Epithelial cell of prostate (primary cell): ENCODE measurements at places on chromosomes 12 and 14.
A peak's percentile ranks its signal among the peaks of the same experiment; 100 is the strongest.

- no peak for DNase-seq
Observed at GRCh38 chr12:51855586-51856428, 7.3 kb upstream of the FIGNL2 start.

- DNase-seq = no peak
Observed at GRCh38 chr12:131675126-131676080, 35.5 kb upstream of the SFSWAP start.

- peak; percentile 20 for DNase-seq
Observed at GRCh38 chr12:31835276-31835882, 106.6 kb upstream of the AMN1 start.

- no peak for DNase-seq
Observed at GRCh38 chr12:51246254-51246853, 7.7 kb downstream of the DAZAP2 start.

GRCh38 chr12:96462571-96463280, 26.7 kb upstream of the CFAP54 start:
- DNase-seq = no peak

DNA sequence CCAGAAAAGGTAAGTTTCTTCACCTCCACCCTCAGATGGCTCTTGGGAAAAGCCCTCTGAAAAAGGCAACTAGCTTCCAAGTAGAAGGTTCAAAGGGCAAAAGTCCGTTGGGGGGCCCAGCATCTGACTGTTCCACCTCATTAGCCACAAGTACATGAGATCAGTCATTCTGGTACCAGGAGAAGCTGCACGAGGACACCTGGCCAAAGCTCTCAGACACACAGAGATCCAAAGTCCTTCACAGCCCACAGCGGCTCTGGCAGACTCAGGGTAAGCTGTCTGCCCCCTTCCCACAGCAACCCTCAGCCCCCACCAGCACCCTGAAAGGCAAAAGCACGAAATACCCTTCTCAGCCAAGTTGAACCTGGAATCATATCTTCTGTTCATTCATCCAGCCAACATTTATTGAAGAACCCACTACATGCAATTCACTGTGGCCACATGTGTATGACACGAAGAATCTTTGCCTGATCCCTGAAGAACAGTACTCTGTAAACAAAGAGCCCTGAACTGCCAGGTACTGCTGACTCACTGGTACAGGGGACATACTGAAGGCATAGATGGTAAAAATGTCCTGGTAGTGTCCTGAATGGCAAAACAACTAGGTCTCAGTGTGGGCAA, 19.0 kb downstream of the SLC7A7 start:
- no peak for DNase-seq

DNA sequence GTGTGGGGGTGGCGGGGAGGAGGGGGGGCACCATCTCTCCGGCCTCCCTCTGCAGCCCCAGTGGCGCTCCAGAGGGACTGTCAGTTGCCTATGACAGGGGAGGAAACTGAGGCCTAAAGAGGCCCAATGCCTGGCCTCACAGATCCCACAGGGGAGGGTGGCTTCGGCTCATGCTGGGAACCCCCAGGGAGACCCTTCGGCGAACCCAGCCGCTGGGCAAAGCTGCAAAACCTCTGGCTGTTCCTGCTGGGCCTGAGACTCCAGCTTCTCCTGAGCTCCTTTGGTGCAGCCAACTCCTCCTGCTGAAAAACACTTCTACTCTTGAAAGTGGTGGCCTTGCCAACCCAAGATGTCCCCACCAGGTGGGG, 170.1 kb upstream of the RTL1 start:
- no peak for DNase-seq

GRCh38 chr12:94304566-94305061, 155.1 kb downstream of the CEP83 start:
- DNase-seq = no peak

DNA sequence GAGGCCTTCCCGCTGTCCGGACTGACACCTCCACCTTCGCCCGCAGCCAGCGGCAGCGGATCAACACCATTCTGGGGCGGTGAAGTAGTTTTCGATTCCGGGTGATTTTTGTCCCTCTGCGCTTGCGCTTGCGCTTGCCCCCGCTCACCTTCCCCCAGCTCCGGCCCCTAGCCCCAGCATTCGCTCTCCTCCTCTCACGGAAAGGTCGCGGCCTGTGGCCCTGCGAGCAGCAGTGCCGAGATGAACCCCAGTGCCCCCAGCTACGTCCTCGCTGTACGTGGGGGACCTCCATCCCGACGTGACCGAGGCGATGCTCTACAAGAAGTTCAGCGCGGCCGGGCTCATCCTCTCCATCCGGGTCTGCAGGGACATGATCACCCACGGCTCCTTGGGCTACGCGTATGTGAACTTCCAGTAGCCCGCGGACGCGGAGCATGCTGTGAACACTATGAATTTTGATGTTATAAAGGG, 22.7 kb upstream of the SRGAP1 start:
- DNase-seq = no peak

- DNase-seq = no peak
Observed at GRCh38 chr14:88008039-88008742, 3.3 kb downstream of the GPR65 start.

DNA sequence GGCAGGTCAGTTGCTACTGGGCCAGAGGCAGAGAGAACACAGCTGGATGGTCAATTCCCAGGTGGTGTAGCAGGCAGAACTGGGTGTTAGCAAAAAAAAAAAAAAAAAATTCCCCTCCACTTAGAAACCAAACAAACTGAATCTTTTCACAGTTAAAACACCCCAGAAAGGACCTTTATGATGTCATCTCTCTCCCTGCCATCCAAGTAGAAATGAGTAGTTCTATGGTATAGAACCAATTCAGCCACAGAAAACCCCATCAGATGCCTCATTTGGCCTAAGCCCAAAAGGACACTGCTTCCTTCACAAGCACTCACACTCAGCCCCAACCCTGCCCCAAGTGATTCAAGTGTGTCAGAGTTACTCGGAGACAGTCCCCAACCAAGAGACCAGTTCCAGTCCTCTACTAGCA, 230.8 kb downstream of the DPF3 start:
- no peak for DNase-seq
